Left ventricle myocardium inferior (tissue), 1 donor: ENCODE measurements at places on chromosomes 1 and 21.
A peak's percentile ranks its signal among the peaks of the same experiment; 100 is the strongest.

GRCh38 chr1:173525926-173526325 is 48.8 kb downstream of the PRDX6 start:
- DNase-seq: no peak

DNA sequence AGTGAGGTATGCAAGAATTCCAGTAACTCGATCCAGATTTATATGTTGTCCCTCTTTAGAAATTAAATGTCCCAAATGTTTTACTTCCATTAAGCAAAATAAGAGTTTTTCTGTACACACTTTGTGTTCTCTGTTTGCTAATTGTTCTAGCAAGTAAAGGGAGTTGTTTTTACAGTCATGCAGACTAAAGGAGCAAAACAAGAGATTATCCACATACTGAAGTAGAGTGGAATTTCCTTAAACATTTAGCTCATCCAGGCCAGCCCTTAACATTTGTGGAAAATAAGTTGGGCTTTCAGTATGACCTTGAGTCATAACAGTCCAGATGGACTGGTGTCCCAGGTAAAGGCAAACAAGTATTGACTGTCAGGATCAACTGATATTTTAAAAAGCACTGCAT is 44.1 kb upstream of the TINAGL1 start:
- no peak for DNase-seq

DNA sequence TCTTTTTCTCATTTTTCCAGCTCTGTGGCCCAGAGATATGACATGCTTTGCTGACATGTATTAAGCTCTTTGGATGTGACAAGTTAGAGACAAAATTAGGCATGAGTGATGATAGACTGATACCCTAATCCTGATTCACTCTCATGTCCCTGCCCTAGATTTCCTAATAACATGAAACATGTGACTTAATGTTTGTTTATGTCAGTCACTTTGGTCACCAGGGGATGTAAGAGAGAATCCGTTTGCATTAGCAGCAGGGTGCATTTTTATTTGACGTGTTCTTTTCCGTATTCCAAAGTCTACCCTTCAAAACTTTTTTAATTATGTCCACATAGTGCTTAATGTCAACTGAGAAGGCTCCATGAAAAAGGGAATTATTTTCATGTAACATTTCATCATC is 192.4 kb downstream of the HMCN1 start:
- DNase-seq: no peak

DNA sequence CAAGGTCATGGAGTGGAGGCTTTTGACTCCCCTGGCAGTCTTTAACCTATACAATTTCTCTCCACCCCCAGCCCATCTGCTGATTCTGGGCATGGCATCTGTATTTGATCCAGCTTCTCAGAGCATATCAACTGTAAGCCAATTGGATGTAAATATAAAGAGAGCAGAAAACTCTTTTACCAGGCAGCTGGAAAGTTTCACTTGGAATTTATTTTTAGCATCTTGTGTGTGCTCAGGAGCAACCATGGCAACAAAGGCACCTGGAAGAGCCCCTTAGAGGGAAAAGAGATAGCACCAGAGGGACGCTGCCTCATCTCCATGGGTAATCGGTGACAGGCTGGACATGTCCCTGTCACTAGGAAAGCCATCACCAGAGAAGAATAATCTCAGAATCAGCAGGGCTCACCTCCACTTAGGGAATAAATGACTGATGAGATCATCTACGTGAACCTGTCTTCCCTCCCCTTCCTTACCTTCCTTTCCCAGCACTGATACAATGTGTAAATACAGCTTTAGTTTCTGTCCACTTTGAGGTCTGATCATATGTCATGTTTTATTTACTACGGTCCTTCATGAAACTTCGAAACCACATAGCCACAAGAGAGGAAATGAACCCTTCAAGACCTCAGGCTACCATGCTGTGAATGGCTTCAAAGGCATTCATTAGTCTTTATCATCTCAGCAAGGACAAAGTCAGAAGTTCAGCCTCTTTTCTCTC is 25.3 kb upstream of the SIPA1L2 start:
- no peak for DNase-seq

- DNase-seq: peak; percentile 68
Measured at GRCh38 chr1:41695118-41695745, 210.7 kb upstream of the EDN2 start.

DNA sequence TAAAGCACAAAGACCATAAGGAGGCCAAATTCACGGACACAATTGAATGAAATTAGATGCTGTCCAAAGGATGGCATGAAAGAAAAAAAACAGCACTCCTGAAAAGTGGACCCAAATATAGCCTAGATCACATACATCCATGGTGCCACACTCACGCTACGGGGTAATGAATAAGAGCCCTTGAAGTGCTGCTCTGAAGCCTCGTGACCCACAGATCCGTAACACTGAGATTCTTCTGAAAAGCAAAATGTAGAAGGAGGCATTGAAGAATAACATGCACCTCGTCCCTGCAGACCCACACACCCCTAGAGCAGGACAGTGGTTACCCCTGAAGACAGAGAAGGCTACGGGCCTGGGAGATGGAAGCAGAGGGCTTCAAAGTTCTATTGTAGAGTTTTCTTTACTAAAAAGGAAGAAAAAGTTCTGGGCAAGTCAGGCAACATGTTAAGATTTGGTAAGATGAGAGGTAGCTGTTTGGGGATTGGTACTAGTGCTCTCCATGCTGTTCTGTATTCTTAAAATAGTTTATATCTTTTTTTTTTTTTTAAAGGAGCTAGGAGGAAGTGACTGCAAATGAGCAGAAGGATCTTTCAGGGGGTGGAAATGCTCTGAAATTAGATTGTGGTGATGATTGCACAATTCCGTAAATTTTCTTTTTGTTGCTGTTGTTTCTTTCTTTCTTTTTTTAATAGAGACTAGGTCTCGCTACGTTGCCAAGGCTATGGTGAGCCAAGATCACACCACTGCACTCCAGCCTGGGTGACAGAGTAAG is 4.1 kb upstream of the ITGB2 start:
- DNase-seq: peak; percentile 7

GRCh38 chr1:1291548-1292441 is 11.6 kb downstream of the SCNN1D start:
- peak; percentile 56 for DNase-seq

GRCh38 chr1:155168456-155169210 is 4.5 kb downstream of the KRTCAP2 start:
- DNase-seq: no peak

- no peak for DNase-seq
Measured at GRCh38 chr1:27400082-27400962, 7.9 kb downstream of the GPR3 start.

DNA sequence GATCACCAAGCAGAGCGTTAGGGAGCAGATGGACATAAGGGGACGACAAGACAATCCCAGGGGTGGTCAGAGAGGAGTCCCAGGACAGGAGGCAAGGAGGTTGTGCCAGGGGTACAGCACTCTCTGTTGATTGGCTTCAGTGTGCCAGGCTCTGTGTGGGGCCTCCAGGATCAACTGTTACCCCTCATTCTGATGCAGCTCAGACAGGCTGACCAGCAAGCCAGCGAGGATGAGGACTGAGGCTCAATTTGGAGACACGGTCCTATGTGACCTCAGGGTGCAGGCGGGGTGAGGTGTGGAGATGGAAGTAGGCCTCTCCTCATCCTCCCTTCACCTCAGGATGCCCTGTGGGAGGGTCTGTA is 4.0 kb downstream of the HYI start:
- no peak for DNase-seq

DNA sequence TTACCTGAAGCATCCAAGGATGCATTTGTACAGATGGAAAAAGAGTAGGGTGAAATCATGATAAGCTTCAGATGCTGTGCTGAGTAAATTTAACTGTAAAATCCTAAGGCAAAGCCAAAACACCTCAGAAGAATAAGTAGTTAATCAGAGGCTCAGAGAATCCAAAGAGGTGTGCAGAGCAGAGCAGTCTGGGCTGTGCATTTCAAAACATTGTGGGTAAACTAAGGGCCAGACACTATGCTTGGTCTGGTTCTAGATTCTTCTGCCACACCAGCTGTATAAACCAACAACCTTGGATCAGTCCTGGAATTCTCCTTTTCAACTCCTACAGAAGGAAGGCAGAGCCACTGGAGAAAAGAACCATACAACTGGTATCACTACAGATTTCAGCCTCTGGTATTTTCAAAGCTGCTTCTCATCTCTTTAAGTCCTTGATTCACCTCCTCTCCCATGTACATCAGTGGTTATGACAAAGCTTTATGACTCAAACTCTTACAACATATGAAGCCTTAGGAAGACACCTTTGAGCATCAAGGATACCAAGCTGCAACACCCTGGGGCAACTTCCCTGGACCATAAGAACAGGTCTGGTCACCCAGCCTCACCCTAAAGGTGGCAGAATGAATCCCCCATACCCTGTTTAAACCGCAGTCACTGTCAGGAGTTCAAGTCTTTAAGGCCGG is 11.6 kb upstream of the HIPK1 start:
- no peak for DNase-seq

- DNase-seq: no peak
Measured at GRCh38 chr1:229578168-229579058, 19.9 kb upstream of the ABCB10 start.

- no peak for DNase-seq
Measured at GRCh38 chr1:98887507-98887906, 117.2 kb downstream of the PLPPR5 start.

DNA sequence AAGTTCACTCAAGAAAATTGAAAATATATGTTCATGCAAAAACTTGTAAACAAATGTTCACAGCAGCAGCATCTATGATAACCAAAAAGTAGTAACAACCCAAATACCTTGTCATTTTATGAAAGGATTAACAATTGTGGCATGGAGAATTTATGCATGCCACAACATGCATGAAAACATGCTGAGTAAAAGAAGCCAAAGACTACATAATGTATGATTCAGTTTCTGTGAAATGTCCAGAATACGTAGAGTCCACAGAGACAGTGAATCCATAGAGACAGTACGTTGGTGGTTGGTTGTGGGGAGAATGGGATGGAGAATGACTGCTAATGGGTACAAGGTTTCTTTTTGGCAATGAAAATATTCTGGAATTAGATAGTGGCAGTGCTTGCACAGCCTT is 148.7 kb downstream of the MAST2 start:
- no peak for DNase-seq

DNA sequence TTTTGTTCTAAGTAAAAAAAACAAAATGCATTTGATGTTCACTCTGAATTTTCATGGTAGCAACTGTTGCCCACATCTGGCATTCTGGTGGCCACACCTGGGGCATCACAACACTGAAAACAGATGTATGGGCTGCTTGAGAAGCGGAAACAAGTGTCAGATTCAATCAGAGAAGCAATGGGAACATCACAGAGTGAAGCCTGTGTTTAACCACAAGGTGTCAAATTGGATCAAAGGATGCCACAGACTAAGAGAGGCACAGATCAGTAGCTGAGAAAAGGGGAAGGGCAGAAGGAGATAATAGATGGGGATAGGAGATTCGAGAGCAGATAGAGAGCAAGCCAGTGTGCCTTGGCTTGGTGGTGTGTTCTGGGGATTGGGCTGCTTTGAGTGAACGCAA is 49.8 kb upstream of the MTF2 start:
- DNase-seq: no peak

DNA sequence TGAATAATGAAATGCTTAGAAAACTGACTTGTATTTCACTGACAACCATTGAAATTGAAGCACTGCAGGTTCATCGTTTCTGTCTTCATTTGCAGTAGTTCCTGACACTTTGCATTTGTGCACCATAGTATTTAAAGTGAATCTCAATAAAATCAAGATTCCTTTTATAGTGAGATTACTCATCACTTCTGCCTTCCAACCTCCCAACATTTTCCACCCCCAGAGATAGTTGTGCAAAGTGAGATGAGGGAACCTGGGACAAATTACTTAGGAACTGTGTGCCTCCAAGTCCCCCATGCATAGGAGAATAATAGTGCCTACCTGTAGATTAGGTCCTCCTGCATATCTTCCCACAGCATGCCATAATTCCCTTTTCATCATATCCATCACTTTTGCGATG is 114.9 kb upstream of the DPT start:
- no peak for DNase-seq

GRCh38 chr1:200653022-200653462 is 16.7 kb downstream of the DDX59 start:
- DNase-seq: no peak

- no peak for DNase-seq
Measured at GRCh38 chr1:198491028-198491427, 49.5 kb downstream of the ATP6V1G3 start.

GRCh38 chr1:184101141-184101540 is 49.6 kb downstream of the TSEN15 start:
- no peak for DNase-seq

DNA sequence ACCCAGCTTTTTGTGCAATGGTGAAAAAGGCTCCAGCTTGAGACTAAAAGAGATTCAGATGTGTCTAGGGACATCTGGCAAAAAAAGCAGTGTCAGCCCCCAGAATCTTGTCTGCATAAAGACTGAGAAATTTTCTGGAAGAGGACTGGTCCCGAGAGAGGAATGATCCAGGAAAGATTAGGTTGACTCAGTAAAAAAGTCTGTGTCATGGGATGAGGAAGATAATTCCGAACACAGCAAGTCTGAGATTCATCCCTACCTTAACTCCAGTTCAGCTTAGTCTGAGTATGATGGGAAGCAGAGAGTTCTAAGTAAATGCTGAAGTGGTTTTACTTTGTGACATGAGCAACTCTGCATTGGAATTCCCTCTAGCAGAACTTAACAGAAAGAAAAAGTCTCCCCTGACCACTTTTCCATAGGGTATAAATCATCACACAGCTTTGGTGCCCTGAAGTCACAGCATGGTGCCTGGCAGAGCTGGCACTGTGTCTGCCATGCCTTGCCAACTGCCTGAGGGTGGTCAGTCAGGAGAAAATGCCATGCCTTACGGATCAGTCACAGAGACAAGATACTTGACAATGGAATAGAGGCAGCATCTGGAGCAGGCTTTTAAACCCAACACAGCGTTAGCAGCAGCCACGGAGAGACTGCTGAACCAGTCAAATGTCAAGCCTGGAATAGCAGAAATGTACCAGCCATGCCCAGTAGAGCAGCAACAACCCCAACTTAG is 153.4 kb downstream of the ZC3H11B start:
- DNase-seq: no peak

- no peak for DNase-seq
Measured at GRCh38 chr1:94280541-94280940, 43.2 kb upstream of the ARHGAP29 start.

DNA sequence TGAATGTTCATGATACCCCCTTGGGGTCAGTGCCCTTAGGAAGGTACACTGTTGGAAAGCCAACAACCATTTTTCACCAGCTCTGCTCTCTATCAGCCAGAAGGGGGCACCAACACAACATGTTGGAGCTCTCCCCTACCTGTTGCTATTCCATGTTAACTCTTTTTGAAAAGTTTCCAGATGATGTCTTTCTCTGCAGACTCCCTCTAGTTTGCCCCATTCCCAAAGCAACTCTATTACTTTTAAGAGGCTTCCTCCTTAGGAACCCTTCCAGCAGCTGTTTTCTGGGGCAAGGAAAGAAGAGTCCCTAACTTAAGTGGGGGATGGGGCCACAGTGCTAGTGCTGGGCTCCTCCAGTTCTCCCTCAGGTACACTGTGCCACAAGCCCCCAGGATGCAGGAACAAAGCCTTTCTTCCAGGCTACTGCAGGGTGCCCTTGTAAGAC is 22.9 kb upstream of the NDC1 start:
- no peak for DNase-seq

GRCh38 chr21:20306836-20307235 is 691.4 kb upstream of the NCAM2 start:
- no peak for DNase-seq

GRCh38 chr1:51345300-51345687 is 14.9 kb upstream of the TTC39A start:
- DNase-seq: no peak

- no peak for DNase-seq
Measured at GRCh38 chr1:93031711-93032110, 47.4 kb upstream of the MTF2 start.
